Brain microvascular endothelial cell (primary cell): ENCODE measurements at places on chromosomes 1 and 21.
A peak's percentile ranks its signal among the peaks of the same experiment; 100 is the strongest.

DNA sequence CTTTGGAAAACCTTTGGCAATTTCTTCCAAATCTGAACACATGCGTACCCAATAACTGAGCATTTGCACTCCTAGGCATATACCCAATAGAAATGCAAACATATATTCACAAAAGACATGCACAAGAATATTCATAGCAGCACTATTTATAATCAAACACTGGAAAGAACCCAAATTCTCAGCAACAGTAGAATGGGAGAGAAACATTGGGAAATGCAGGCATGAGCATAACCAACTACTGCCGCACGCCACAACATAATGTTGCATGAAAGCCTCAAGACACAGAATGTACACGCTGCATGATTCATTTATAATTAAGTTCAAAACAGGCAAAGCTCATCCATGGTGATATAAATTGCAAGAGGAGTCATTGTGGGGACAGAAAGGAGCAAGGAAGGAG lies 69.5 kb upstream of the FBXO28 start:
- no peak for DNase-seq

DNA sequence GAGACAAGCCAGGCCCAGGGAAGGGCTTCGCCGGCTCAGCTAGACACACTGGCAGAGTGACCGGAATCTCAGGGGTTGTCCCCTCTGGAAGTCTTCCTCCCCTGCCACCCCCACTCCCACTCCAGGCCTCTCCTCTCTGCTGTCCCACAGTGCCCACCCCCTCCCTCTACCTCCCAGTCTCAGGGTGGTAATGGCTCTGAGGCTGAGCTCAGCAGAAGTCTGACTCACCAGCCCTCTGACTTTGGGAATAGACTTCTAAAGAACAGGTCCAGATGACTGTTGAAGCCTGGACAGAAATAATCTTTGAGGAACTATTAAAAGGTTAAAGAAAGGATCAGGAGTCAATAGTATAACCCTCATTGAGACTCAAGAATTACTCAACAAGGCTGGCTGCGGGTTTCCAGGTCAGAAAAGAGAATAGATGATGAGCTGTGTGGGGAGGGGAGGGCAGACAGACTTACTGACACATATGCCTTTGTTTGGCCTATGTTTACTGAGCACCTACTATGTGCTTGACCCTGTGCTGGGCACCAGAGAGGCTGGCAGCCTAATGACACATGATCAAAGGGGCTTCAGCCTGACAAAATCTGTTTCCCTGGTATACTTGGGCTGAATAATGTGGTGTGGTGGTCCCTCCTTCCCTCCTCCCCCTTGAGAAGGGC lies 8.2 kb downstream of the HCRTR1 start:
- peak; percentile 55 for DNase-seq

GRCh38 chr1:6745073-6745472 lies 40.2 kb upstream of the CAMTA1 start:
- no peak for DNase-seq

DNA sequence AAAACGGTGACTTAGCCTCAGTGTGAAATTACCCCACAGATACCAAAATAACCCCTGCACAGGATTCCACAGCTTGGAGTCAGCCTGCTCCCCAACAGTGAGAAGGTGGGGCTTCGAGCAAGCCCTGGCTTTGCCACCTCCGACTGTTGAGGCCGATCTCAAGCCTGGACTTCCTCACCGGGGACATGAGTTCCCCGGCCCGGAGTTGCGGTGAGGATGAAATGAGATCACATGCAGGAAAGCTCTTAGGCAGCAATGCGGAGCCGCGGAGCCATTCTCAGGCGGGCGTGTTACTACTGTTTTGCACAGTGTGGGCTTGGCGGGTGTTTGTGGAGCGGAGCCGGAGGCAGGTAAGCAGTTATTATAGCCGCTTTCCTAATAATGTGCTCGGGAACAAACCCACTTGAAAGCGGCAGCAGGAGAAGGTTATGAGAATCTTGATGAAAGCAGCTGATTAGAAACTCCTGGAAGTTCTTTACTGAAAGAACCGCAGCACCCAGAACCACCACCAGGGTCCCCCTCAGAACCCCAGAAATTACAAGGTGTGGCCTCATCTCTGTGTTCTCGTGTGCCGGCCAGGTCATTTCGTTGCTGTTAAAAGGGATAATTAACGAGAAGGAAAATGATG lies 3.9 kb upstream of the CLSTN1 start:
- DNase-seq: no peak

- DNase-seq: no peak
These were observed 13.9 kb downstream of the ADAM30 start for GRCh38 chr1:119882132-119883049.

DNA sequence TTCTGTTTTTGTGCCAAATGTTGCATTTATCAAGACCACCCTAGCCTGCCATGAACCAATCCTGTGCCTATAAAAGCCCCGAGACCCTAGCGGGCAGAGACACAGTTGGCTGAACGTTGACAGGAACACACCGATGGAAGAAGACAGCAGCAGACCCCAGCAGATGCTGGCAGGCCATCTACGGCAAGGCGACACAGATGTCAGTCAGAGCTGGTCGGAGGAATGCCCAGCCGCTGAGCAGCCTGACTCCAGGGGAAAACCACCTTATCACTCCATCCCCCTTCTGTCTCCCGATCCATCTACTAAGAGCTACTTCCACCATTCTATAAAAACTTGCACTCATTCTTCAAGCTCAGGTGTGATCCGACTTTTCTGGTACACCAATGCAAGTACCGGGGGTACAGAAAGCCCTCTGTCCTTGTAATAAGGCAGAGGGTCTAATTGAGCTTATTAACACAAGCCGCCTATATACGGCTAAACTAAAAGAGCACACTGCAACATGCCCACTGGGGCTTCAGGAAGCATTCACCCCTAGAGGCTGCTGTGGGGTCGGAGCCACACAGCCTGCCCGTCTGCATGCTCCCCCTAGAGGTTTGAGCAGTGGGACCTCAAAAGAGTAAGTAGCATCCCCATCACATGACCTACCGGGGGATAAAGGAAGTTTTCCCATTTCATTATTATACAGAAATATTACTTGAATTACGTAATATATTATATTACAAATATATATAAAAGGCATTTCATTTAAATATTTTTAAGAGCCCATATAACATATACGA lies 1156.3 kb upstream of the B3GALT2 start:
- DNase-seq: no peak

GRCh38 chr21:34983680-34984086 lies 65.4 kb downstream of the RUNX1 start:
- peak; percentile 41 for DNase-seq
